ENCODE measurements at places on chromosomes 11 and 22.

- peak; percentile 70 for DNase-seq
Measured at GRCh38 chr22:30694171-30694639, 469 bp upstream of the OSBP2 start.

DNA sequence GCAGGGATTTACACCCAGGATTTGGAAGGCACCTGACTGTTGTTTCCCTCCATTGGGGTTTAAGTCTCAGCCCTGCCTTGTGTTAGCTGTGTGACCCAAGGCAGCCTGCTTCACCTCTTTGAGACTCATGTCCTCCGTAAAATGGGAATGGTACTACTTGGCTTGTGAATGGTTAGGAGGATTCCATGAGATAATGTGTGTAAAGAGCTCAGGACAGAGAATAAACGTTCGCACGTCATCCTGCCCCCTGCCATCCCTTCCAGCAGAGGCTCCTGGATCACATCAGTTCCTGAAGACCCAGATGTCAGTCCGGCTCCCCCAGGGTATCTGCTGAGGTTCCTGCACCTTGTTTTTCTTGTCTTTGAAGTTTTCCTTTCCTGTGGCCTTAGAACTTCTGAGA lies 16.8 kb upstream of the ACCSL start:
- no peak for DNase-seq

DNA sequence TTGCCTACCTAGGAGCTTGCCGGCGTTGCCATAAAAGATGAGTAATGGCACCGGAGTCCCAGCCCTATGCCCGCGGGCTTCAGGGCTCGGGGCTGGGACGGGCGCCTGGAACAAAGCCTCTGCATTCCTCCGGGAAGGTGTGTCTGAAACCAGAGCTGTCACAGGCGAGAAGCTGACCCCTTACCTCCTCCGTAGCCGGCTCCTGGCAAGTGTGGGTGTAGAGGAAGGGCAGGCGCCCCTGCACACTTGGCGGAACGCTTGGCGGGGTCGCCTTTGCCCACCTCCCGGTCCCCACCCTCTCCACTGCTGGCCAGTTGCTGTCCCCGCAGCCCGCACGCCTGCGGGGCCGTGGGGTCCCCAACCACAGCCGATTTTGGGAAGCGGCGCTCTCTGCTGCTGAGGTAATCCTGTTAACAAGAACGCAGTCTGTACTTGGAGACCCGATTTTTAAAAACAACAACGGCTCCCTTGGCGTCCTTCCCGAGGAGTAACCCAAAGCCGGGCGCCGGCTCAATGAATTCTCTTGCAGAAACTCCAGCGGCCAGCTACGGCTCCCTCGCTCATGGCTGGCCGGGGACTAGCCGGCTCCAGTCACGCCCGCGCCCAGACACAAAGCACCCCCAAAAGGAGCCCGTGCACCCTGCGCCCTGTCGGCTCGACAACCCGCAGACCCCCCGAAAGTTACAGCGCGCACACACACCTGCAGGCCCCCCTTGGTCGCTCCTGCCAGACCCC lies 89.2 kb downstream of the PLEKHA7 start:
- peak; percentile 72 for DNase-seq

DNA sequence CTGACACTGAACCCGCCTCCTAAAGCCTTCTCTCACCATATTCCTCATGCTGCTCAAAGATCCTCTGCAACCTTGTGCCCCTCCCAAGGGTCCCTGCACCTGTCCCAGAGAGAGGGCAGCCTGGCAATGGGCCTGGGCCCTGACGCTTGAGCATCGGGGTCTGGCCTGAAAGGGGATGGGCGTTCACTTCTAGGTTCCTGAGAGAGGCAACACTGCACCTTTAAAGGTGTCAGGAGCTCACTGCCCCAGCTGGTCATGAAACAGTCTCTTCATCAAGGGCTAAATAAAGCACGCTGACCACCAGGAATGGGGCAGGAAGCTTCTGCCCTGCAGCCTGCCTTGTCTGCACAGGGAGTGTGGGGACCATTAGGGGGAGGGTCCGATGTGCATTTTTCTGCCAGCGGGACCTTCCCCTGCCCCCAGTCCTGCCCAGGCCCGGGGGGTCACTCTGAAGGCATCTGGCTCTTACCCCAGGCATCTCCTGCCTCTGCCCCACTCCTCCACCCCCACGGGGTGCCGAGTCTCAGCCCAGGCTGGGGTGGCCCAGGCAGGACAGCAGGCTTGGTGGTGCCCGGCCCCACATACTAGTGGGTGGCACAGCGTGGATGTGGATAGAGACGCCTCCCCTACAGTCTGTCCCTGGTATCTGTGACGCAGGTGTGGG lies 3.5 kb downstream of the C11orf21 start:
- no peak for DNase-seq

- DNase-seq, result no peak
Measured at GRCh38 chr11:75342231-75342918, 9.1 kb downstream of the ARRB1 start.

GRCh38 chr11:26035696-26036095 lies 296.2 kb upstream of the ANO3 start:
- no peak for DNase-seq

DNA sequence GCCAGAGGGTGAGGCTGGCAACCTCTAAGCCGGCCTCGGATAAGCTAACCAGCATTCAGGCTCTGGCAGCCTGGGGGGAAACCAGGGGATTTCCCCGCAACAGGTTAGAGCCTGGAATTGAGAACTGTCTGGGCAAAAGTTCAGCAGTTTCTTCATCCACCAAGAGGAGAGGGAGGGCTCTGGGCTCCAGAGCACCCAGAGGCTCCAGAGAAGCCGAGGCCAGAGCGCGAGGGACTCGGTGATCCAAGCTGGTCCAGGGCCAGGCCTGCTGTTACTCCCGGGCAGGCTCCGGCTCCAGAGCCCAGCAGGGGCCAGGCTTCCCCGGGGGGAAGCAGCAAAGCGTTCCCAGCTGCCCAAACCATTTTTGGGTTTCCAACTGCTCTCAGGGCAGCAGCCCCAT lies 13.3 kb upstream of the SH3BP1 start:
- no peak for DNase-seq

GRCh38 chr22:17106785-17107546 lies 14.2 kb downstream of the TMEM121B start:
- peak; percentile 16 for DNase-seq

- no peak for DNase-seq
Measured at GRCh38 chr22:38549101-38549894, 20.7 kb downstream of the DMC1 start.

Data from neural progenitor cell (in vitro differentiated cells).